RPMI8226 (cell line): ENCODE measurements at places on chromosomes 12 and 14.

- DNase-seq, result no peak
Measured at GRCh38 chr12:318759-319515, 56.3 kb upstream of the SLC6A13 start.

- no peak for DNase-seq
Measured at GRCh38 chr12:67241482-67241881, 27.7 kb upstream of the CAND1 start.

DNA sequence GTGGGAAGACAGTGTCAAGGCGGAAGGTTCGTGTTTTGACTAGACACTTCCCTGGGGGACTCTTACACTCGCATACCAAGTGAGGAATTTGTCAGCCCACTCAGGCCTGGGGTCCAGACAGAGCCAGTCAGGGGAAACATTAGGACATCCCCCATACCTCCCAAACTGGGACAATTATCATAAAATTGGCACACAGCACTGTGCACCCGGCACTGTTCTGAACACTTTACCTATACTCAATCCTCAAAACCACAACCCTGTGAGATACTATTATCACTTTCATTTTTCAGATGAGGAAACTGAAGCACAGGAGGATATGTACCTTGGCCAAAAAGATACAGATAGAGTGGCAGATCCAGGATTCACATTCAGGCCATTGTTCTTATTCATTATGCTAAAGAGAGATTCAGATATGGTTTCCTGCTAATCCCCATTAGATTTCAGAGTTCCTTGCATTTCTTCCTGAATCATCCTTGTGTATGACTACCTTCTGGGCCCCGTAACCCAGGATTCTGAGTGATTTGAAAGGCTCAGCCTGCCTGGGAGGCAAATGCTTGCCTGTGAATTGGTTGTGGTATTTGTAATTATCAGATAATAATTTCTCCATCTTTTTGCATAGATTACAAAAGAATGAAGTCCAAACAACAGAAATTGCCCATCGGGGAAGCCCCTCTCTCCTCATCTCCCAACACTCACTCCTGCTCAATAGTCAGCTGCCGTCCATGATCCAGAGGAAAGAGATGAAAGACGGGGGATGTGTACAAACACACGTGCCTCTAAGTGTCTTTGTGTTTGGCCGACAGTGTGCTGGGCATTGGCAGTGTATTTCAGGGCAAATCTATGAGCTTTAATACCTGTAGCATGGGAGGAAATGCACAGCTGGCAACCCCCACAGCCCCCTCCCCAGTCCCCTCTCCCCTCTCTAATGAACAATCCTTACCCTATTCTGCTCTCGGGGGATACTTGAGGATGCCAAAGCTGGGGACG is 4.6 kb downstream of the TAC3 start:
- no peak for DNase-seq

- peak; percentile 10 for DNase-seq
Measured at GRCh38 chr12:68786929-68787328, 21.0 kb upstream of the MDM2 start.

DNA sequence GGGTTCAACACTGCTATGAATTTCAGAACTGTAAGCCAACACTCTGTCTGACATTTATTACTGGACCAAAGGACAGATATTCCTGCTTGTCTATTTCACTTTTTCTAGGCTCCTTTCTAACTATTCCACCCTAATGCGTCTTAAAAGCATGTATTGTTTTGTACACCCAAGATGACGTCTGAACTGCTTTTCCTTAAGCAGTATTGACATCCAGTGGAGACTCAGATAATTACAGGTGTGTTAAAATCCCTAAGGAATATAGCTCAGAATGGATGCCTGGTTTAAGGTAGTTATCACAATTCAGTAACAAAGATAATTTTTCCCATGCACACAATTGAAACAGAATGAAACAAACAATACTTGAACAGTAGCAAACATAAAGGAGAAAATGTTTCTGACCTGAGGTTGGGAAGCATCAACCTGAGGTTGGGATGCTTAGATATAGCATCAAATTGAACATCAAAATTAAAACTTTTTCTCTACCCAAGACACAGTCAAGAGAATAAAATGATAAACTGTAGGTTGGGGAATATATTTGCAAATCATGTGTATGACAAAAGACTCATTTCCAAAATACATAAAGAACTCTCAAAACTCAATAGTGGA is 93.7 kb upstream of the PTPRR start:
- DNase-seq, result no peak

GRCh38 chr14:30297876-30298795 is 260.8 kb upstream of the G2E3 start:
- no peak for DNase-seq
